ENCODE measurements at places on chromosomes 11 and 22.
A peak's percentile ranks its signal among the peaks of the same experiment; 100 is the strongest.

GRCh38 chr11:36230779-36231699, 58.2 kb downstream of the COMMD9 start:
- no peak for DNase-seq

DNA sequence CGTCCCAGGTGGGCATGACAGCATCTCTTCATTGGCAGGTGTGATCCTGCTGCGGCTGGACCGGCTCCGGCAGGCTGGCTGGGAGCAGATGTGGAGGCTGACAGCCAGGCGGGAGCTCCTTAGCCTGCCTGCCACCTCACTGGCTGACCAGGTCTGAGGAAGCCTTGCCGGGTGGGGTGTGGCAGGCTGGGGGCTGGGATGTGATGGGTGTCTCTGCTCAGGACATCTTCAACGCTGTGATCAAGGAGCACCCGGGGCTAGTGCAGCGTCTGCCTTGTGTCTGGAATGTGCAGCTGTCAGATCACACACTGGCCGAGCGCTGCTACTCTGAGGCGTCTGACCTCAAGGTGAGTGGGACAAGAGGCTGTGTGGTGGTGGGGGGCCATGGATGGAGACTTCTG, 3.5 kb downstream of the LARGE2 start:
- DNase-seq: no peak

DNA sequence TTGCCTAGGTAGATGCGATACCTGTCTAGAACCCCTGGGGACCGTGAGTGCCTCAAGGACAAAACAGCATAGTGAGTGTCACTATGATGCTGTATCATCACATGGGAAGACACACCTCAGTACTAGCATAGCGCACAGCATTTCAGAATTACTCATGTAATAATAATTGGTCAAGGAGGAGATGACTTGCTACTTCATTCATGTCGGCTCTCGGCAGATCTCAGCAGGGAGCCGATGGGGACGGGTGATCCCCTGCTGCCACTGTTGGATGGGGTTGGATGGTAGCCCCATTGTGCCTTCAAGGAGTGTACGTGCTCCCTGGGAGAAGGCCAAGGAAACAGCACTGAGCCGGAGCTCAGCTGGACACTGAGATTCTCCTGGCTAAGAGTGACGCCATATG, 186.9 kb downstream of the EFCAB6 start:
- DNase-seq: no peak

- DNase-seq: no peak
Observed at GRCh38 chr22:20146777-20147176, 4.1 kb downstream of the CCDC188 start.

DNA sequence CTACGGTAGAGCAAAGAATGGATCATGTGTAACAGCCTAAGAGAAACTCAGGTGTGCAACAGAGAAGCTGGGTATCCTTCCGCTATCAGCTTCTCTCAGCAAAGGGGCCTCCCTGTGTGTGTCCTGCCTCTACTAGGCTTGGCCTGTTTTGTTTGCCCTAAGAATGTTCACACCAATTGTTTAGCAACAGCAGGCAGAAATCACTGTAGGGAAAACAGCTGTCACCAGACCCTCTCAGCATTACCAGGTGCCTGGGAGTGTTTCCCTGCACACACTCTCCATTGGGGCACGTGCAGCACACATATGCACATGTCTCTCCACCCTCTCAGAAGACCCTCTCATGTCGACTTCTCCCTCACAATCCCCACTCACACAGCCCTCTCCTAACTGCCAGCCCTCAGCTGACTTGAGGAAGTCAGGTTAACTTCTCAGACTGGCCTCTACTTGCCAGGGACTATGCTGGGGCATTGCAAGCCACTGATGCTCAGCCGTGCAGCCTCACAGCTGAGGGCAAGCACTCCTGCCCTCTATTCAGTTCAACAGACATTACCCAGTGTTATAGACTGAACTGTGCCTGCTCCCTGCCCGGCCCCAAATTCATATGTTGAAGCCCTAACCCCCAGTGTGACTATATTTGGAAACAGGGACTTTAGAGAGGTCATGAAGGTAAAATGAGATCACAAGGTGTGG, 97.6 kb downstream of the TRIM29 start:
- DNase-seq: no peak

DNA sequence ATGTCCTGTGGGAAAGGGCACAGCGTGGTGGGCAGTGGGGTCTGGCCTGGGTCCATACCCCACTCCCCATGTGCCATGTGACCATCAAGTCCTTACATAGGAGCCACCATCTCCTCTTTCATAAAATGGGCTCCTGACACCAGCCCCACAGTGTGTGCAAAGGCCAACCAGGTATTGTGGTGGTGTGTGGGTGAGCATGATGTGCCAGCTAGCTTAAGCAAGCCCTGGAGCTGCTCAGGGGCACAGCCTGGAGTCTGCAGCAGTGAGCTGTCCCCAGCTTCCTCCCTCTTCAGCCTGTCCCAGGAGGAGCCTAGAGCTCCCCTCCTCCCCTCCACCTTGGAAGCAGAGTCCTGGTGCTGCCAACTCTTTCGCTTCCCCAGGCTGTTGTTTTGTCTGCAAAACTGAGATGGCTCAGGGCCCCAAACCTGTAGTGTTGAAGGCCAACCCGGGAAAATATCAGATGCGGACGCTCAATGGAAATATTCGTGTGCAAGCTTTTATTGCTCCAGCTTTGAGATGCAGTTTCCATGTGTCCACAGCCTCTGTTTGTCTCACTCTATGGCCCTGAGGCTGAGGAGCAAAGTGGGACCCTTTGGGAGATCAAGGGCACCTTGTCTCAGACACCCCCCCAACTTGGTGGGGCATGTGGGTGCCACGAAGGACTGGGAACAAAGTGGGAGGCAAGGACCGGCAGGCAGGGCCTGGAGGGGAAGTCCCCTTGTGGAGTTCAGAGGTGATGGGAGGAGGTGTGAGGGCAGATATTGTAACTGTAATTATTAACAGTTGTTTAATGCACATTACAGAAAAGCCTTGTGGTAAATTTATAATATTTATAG, 92.6 kb downstream of the CTTN start:
- no peak for DNase-seq

- DNase-seq: no peak
Observed at GRCh38 chr11:104525416-104525815, 361.5 kb upstream of the PDGFD start.

- DNase-seq: no peak
Observed at GRCh38 chr11:22203281-22203680, 10.4 kb downstream of the ANO5 start.

DNA sequence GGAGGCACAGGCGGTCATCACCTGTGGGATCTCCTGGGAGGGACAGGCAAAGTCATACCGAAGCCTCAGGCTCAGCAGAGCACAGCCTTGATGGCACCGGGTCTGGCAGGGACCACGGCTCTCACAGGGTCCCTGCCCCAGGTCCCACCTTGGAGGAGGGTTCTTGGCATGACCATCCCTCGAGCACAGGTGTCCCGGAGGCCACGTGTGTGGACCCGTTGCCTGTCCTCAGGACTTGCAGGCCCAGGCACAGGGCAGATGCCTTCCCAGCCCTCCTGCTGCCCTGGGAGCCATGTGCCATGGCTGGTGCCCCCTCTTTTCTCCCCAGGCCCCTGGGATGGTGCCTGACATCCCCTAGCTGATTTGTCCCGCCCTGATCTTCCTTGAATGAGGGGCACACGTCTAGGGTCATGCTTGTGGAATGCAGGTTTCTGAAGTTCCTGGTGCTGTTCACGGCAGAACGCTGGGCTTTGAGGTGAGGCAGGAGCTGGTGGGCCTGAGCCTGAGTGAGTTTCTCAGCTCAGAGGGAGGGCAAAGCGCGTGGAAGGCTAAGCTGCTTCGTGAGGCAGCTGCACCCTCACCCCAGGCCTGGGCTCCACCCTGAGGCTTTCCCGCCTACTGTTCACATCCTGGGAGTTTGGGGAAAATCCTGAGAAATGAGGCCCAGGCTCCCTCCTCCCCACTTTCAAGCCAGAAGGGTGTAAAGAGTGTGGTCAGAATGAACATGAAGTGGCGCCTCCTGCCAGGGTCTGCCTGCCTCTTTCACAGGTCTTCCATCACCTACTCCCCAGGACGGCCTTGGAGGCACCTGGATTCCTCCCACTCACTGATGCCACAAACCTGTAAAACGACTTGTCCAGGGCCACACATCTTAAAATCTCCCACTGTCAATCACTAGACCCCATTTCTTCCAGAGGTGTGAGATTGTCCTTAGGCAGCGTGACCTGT, 325.8 kb upstream of the B3GAT1 start:
- DNase-seq: no peak

- no peak for DNase-seq
Observed at GRCh38 chr11:77019976-77020595, 14.1 kb upstream of the B3GNT6 start.

- no peak for DNase-seq
Observed at GRCh38 chr11:124791626-124792341, 8.4 kb downstream of the MSANTD2 start.

DNA sequence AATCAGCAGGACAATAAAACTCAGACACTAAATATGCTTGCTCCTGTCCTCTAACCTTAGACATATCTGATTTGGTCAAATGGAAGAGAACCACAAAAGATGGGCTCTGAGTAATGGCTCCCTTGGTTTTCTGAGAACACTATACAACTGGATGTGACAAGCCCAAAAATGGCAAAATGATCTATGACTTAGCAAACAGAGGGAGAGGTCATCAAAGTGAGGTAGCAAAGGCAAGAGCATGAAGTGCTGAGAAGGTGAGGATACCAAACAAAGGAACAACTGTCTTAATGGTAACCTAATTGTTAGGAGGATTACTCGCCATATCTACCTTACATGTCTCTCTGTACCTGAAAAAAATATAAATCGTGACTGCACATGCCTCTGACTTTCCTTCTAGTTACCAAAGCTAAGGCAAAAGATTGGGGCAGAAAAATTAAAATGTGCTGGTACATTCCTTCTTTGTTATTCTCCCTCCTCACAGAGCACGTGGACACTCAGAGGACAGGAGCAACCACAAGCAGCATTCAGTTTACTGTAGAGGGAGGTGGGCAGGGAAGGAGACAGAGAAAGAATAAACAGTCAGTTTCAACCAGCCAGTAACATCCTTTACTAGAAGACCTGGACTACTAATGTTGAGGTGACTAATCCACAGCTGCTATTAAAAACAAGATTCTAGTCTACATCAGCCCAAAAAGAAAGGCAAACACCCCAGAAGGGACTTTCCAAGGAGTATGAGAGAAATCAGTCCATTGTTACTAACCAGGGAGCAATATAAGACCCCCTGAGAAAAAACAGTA, 88.8 kb downstream of the AMBRA1 start:
- no peak for DNase-seq

DNA sequence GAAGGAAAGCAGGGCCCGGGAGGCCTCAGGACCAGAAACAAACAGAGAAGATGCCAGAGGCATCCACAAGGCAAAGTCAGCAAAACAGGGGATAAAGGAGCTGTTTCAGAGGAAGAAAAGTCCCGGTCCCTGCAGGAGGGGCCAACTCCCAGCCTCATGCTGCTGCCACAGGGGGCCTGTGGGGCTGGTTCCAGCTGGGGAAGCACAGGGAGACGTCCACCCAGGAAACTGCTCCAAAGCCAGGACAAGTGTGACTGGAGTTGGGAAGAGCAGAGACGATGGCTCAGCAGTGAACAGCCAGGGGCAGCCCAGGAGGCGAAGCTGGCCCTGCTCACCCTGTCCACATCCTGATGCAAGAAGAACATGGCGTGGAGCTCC, 454.4 kb downstream of the BRD1 start:
- no peak for DNase-seq

- DNase-seq: no peak
Observed at GRCh38 chr22:37578002-37578401, 1.9 kb downstream of the LGALS2 start.

DNA sequence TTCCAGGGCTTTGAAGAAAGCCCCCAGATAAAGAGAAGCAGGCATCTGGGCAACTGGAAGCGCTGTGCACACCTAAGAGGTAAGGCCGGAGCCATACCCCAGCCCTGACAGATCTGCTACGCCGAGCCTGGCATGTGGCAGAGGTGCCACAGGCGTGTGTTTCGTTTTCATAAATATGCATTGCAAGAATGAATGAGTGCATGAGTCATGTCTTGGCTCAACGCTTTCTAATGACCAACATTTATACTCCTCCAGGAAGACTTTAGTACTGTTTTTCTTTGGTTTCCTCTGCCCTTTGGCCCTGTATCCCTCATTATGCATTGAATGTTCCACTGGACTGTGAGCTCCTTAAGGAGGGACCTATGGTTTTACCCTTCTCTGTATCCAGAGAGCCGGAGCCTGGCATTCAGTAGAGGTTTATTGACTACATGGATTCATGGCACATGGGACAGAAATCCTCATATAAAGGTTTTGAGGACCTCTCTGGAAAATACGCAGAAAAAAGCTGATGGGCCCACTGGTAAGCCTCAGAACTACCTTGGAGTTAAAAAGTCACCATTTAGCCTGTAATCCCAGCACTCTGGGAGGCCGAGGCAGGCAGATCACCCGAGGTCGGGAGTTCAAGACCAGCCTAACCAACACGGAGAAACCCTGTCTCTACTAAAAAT, 38.9 kb upstream of the CSNK2A3 start:
- no peak for DNase-seq

GRCh38 chr11:56950510-56950909, 38.2 kb upstream of the OR5AK2 start:
- no peak for DNase-seq

GRCh38 chr11:117918366-117919255, 10.6 kb downstream of the TMPRSS13 start:
- no peak for DNase-seq

- DNase-seq: no peak
Observed at GRCh38 chr11:13247606-13248296, 29.8 kb upstream of the BMAL1 start.

GRCh38 chr22:28426346-28427132, 253.1 kb downstream of the TTC28 start:
- no peak for DNase-seq

DNA sequence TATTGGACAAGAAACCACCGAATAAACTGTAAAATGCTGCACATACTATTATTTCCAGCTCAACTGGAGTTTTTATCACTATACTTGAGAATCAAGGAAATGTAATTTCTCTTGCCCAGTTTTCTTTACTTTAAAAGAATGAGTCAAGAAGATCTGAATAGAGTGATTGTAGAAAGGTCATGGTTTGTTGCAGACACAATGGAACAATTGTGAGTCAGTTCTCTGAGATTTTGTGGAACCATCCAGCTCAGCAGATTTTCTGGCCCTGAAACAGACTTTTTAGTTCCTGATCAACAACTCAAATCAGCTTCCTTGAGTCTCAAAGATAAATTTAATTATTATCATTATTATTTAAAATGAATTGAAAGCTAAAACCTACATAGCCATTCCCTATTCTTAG, 1.3 kb downstream of the TCN1 start:
- DNase-seq: no peak

- no peak for DNase-seq
Observed at GRCh38 chr11:63811522-63811921, 1.7 kb upstream of the SPINDOC start.

DNA sequence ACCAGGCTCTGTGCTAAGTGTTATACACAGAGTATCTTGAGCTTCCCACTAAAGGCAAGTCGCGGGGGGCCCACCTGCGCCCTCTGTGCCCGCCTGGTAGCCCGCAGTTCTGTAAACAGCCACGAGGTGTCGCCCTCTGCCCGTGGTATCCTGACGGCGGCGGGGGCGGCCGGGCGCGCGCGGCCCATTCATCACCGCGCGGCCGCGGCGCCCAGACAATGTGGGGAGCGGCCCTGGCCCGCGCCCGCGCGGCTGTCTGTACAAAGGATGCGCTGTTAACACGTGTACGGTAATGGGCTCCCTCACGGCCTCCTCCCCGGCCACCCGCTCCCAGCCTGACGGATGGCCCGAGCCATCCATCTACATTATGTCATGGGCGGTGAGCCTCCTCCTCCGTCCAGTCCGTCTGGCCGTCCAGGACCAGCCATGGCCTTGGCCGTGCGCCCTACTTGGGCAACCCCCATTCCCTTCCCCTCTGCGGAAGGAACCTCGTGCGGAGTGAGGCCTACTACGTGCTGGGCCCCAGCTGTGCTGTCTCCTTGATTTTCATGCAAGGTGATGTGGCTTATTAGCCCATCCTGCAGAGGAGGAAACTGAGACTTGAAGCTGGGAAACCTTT, 99.4 kb downstream of the MIAT start:
- peak; percentile 30 for DNase-seq
